ENCODE measurements at places on chromosomes 16 and 17.
A peak's percentile ranks its signal among the peaks of the same experiment; 100 is the strongest.

GRCh38 chr16:30797670-30798309 lies 10.8 kb upstream of the ZNF629 start:
- DNase-seq, result no peak

DNA sequence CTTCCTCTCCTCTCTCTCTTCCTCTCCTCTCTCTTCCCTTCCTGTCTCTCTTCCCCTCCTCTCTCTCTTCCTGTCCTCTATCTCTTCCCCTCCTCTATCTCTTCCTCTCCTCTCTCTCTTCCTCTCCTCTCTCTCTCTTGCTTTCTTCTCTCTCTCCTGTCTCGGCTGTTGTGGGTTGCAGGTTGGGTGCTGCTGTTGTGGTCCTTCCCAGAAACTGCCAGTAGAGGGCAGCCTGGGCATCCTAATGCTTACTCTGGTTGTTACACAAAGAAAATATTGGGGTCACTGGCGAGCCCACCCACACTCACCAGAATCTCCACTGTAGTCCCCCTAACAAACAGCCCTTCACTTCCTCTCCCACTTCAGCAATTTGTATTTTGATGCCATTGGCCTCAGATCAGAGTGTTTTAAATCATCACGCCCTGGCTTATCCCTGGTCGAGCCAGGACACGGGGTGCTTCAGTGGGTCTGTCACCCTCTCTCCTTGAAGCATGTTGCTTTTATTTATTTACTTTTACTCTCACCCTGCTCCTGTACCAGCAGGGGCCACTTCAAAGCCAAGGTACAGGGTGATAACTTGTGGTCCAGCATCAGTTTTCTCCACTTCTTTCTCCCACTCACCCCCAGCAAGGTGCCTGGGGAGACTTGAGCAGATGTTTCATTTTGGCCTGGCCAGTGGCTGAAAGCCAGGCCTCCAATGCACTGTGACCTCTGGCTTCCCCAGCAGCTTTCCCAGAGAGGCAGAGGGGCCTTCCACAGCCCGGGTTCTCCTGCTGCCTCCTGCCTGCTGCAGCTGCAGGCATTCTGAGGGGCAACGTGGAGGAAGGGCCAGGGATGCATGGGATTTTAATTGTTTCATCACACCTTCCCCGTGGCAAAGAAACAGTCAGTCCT lies 4.7 kb upstream of the MMP15 start:
- DNase-seq, result peak; percentile 62

DNA sequence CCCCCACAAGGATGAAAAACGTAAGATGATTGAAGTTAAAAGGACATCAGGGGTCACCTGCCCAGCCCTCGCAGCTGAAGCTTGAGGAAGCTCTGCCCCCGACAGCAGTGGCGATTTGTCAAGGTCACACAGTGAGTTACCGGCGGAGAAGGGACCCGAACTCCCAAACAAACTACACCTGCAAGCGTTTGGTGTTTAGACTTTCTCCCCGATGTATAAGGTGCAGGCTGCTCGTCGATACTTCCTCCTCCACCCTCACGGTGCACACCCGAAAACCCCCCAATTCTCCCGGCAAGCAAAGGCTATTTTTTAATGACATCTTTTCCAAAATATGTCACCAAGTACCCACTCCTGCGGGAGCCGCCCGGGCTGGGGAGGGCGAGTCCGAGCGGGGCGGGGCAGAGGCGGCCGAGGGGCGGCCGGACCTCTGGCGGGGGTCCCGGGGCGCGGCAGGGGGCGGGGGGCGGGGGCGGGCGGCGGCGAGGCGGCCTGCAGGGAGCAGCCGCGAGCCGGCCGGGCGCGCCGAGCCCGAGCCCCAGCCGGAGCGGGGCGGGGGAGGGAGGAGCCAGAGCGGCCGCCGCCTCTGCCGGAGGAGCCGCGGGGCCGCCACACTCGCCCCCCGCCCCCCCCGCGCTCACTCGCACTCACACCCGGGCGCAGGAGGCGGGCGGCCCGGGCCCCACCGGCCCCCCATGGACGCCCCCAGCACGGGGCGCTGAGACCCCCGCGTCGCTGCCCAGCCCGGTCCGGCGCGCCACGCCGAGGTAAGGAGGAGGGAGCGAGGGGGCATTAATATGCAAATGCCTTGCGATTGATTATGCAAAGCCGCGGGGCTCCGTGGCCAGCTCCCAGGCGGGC lies at the start of gene THRA:
Gene THRA, plus strand, starts transcription at position 637 of the 858 bp plus-strand sequence. CDS start 11,524 bp downstream, outside the sequence.
- DNase-seq, result peak; percentile 51

DNA sequence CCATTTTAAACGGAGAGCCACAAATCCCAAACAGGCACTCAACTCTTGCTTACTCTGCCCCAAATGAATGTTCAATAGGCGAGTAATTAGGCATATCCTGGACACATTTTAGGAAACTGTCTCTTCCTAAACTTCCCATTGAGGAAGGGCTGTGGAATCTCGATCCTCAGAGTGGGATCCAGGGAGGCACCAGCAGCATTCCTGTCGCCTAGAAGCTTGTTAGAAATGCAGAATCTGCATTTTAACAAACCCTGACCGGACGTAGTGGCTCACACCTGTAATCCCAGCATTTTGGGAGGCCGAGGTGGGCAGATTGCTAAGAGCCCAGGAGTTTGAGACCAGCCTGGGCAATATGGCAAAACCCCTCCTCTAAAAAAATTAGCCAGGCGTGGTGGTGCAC lies 95.6 kb downstream of the GAS7 start:
- DNase-seq, result no peak

GRCh38 chr16:2267913-2268666 lies at the start of gene RNPS1:
TSS of gene RNPS1 (minus strand) at chr16:2268126. CDS start at chr16:2264643, 3,483 bp downstream.
- DNase-seq, result peak; percentile 94

- DNase-seq, result no peak
Measured at GRCh38 chr17:57782062-57782490, 37.0 kb upstream of the CCDC182 start.

GRCh38 chr16:78961464-78961863 lies 639.1 kb downstream of the MAF start:
- no peak for DNase-seq

DNA sequence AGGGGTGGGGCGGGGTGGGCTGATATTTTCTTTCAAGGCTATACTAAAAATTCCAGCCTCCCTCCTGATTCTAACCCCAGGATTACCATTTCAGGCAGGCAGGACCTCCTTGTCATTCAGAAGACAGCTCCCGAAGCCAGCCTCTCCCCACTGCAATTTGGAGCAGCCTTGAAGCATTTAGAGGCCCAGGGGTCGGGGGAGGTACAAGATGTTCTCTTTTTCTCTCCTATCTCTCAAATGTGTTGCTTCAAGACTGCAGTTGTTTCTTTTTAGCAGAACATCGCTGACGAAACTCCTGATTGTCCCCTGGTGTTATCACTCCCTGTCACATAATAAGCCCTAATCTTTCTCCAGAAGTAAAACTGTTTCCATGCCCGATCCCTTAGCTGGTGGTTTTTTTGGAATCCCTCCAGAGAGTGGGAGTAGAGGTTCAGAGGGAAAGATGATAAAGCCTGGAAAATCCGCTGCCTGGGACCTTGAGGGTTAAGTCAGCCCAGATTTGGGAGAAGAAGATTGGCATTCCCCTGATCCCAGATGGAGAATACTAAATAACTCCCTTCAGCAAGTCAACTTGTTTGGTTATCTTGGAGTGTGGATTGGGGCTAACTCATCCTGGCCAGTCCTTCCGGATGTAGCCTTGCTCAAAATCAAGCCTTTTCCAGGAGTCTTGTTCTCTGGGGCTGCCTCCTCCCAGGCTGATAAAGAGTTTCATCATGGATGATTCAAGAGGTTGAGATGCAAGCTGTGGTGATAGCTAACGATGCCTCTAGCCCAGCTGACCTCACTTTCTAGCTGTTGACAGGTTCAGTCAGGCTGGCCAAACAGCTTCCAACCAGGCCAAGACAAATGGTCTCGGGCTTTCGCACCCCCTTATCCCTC lies 71.3 kb downstream of the SOX9 start:
- no peak for DNase-seq

DNA sequence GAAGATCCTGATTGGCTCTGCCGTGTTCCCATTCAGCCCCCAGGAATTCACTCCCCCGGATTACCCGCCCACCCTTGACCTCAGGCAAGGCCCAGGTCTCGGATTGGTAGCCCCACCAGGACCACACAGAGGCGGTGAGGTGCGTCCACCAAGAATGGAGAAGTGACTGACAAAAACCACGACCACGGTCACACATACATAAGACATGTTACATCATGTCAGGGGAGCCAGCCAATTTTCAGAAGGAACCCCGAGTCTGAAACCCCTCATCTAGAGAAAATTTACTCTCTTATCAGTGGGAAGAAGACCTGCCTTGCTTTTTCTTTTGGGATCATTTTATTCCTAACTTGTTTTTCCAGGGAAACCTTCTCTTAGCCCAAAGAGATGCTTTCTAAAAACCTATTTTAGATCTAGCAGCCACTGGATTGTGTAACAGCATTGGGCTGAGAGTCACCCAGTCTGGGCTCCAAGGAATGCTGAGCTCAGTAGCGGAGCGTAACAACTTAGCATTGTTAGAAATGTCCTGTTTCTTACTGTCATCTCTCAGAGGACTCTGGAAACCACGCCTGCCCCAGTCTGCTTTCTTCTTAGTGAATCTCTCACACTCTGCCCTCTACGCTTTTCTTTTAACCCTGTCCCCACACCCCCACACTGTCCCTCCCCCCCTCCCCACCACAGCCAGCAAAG lies 164.1 kb downstream of the CMIP start:
- DNase-seq, result no peak

GRCh38 chr17:70621566-70621965 lies 452.2 kb downstream of the KCNJ2 start:
- DNase-seq, result no peak

- DNase-seq, result no peak
Measured at GRCh38 chr17:56570199-56570598, 23.3 kb upstream of the NOG start.

DNA sequence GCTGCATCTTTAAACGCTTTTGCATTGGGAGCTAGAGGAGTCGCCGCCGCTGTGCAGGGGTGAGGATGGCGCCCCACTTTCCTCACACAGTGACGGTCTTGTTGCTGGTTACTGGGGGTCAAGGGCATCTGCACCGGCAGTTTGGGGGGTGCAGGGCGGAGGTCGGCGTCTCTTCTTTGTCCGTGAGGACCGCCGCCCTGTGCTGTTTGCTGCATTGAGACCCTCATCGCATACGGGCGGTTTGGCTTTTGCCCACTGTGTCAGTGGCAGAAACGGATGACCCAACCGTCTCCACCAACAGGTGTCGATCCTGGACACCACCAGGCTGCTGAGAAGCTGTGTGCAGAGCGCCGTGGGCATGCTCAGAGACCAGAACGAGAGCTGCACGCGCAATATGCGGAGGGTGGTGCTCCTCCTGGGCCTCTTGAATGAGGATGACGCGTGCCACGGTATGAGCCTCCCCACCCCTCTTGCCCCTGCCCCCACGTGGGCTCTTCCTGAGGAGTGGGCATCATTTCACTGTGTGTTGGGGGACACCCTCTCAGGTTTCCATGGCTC lies 61.2 kb upstream of the ENDOV start:
- no peak for DNase-seq
